Cerebellar nuclear complex (tissue), 1 donor: ENCODE measurements at places on chromosomes 2 and 18.

- DNase-seq = no peak
Measured at GRCh38 chr2:86332654-86333053, 4.8 kb downstream of the REEP1 start.

DNA sequence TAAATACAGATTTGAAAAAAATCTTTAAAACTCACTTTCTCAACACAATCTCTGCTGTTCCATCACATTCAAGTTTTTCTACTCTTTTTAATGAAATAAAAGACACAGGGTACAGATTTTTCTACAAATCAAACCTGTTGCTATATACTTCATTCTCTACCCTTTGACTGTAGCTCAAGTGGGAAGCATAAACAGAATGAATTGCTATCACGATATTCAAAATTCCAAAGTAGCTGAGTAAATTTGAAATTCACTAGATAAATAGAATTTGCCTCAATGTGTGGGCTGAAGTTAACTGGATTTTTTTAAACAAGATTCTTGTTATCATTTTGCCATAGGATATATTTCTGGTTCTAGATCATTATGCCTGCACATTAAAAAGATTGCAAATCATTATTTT is 185.9 kb downstream of the ZNF521 start:
- no peak for DNase-seq

GRCh38 chr18:44067186-44067585 is 613.5 kb upstream of the SETBP1 start:
- no peak for DNase-seq

- DNase-seq = no peak
Measured at GRCh38 chr2:161344692-161345091, 36.5 kb downstream of the PSMD14 start.

- no peak for DNase-seq
Measured at GRCh38 chr2:128386066-128386465, 67.4 kb upstream of the HS6ST1 start.

DNA sequence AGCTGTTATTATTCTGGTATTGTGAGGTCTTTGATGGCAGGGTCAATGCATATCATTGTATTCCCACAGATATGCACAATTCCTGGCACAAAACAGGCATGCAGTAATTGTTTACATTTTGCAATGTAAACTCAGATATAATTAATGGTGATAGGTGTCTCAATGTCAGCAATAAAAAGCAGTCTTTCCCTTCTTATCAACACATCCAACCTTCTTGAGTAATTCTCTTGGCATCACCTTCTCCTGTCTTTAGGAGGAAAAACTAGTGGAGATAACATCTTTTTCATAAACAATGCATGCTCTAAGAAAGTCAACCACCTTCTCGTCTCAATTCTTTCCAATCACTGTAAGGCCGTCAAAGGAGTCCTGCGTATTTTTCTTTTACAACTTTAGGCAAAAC is 313.3 kb upstream of the GULP1 start:
- no peak for DNase-seq

DNA sequence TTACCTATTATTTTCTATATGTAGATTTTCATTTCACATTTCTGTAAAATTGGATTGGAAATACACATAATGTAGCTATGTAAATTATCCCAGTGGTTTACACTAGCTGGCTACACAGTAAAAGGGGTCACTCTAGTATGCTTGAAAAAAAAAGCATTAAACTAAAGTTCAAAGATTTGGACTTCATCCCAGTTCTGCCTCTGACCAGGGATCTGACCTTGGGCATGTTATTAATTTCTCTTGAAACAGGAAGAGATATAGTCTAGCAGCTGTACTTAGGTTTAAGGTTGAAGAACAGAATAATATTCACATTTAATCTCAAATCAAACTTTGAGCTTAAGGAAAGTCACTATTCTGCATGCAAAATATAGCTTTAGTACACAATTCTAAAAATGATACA is 64.5 kb upstream of the RPE start:
- no peak for DNase-seq

GRCh38 chr18:77897606-77898005 is 648.0 kb downstream of the GALR1 start:
- DNase-seq = no peak

GRCh38 chr2:157743051-157743450 is 114.4 kb upstream of the ACVR1C start:
- DNase-seq = no peak

- DNase-seq = no peak
Measured at GRCh38 chr18:3060667-3061580, 48.0 kb upstream of the LPIN2 start.

GRCh38 chr18:12907258-12907925 is 23.4 kb upstream of the PTPN2 start:
- DNase-seq = no peak

GRCh38 chr2:64482765-64483504 is 29.0 kb downstream of the LGALSL start:
- no peak for DNase-seq

DNA sequence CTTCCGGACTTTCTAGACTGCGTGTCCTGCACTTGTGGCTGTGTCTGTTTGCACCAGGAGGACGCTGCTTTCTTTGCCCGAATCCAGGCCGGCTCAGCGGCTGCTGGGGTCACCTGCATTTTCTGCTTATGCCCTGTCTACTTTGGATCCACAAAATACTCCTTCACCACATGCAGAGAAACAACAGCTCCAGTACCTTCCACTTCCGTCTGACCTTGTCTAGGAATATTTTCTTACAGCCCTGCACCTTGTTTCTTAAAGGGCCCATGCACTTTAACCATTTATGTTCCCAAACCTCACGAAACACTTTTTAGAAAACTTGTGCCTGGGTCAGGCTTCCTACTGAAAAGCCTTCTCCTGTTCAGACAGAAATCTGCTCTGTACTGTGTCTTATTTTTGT is 129.4 kb upstream of the NCK2 start:
- DNase-seq = no peak

DNA sequence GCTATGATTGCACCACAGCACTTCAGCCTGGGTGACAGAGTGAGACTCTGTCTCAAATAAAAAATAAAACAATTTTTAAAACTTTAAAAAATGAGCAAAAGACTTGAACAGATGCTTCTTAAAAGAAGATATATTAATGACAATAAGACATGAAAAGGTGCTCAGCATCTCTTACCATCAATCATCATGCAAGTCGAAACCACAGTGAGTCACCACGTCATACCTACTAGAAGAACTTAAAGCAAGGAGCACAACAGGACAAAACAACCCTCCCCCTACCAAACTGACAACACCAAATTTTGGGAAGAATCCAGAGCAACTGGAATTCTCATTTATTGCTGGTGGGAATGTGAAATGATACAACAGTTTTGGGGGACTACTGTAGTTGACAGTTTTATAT is 251.6 kb downstream of the BCL2 start:
- DNase-seq = no peak

GRCh38 chr2:148540022-148540421 is 104.5 kb upstream of the EPC2 start:
- DNase-seq = no peak

DNA sequence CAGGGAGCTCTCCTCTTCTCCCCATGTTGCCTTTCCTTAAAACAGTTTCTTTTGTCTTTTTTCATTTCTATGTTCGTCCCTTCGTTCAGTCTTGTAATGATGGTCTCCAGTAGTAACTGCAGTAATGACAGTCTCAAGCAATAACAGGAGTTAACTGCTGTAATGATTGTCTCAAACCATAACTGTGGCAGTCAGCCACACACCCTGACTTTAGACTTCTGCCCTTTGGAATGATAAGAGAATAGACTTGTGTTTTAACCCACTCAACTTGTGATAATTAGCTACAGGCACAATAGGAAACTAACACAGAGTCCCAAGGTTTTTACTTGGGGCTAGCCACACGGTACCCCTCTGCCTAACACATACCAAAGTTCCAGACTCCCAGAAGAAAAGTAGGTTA is 12.1 kb downstream of the TMEM131 start:
- no peak for DNase-seq

- DNase-seq = no peak
Measured at GRCh38 chr2:234376229-234376628, 120.7 kb downstream of the ARL4C start.

DNA sequence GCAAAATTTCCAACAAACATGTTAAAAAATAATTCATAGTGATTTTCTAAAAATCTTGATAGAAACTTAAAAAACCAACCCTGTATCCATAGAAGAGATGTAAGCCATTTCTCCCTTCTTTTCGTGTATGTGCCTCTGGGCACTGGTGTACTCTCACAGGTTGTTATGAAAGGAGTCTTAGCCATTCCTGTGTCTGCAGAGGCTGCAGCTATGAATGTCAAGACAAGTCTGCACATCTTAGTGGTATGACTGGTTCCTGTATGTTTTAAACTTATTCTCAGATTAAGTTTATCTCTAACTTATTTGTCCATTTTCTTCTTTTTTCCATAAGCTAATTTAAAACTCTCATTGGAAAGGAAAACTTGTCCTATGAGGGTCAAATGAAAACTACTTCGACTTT is 84.0 kb downstream of the DPP4 start:
- DNase-seq = no peak

DNA sequence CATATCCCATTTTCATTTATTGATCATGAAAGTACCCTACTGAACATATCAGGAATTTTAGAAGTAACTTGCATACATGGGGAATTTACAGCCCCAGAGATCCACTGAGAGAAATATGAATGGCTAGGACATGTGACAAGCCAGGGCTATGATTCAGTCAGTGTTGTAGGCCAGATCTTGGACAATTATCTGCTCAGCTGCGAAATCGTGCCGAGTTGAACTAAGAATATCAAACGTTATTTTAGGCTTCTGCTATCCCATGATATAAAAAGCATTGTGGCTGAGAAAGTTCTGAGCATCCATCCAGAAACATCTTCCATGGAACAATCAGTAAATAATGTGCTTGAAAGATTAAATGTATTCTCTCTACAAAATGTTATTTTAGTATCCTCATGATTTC is 85.7 kb upstream of the UNC80 start:
- DNase-seq = no peak

GRCh38 chr18:49238433-49239042 is 221.9 kb downstream of the DYM start:
- DNase-seq = no peak
